ENCODE measurements at places on chromosomes 13 and 19.

- DNase-seq = peak; percentile 51
Measured at GRCh38 chr13:104436555-104436954, 1370.3 kb upstream of the SLC10A2 start.

- DNase-seq = no peak
Measured at GRCh38 chr13:113407531-113408393, 43.8 kb upstream of the GRTP1 start.

GRCh38 chr13:39766464-39767158 lies 111.1 kb downstream of the COG6 start:
- DNase-seq = no peak

DNA sequence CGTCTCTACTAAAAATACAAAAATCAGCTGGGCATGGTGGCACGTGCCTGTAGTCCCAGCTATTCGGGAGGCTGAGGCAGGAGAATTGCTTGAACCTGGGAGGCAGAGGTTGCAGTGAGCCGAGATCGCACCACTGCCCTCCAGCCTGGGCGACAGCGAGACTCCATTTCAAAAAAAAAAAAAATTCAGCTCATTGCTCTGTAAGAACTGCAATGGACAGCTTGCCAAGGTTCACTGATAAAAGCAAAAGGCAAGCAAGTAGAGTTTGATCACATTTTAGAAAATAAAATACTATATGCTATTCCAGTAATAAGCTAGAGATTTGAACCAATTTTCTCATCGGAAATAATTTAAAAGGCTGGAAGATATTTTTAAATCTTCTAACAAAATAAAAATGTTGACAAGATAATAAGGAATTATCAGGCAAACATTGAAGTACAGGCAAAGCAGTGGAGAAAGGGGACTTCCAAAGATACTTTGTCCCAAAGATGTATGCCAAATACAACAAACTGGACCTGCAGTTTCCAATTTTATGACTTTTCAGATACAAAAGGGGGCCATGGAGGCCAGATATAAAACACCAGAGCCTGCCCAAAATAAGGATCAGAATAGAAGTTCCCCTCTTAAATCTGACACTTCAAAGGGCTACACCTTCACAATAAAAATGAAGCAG lies 29.6 kb downstream of the SLC6A16 start:
- DNase-seq = no peak

- DNase-seq = no peak
Measured at GRCh38 chr13:59178344-59178743, 985.4 kb downstream of the DIAPH3 start.

GRCh38 chr19:22606954-22607652 lies 27.0 kb upstream of the ZNF492 start:
- DNase-seq = no peak

DNA sequence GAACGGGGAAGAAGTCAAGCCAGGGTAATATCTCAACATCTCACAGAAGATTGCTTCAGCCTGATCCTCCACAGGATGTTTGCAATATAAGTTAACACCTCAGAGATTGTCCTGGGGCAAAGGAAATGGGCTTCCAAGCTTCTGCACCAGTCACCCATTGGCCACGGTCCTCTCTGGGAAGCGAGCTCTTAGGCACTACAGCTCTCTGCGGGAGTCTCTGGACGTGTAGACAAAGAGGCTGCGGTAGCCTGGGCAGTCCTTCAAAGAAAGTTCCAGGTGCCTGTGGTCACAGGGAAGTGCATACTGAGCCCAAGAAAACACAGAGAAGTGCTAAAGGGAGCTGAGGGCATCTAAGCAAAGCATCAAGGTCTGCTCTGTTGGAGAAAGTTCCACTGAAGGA lies 805.7 kb downstream of the DIAPH3 start:
- DNase-seq = no peak

GRCh38 chr13:99982731-99983498 lies 1.3 kb downstream of the ZIC2 start:
- peak; percentile 84 for DNase-seq

- no peak for DNase-seq
Measured at GRCh38 chr13:50713523-50714248, 129.8 kb downstream of the DLEU7 start.

DNA sequence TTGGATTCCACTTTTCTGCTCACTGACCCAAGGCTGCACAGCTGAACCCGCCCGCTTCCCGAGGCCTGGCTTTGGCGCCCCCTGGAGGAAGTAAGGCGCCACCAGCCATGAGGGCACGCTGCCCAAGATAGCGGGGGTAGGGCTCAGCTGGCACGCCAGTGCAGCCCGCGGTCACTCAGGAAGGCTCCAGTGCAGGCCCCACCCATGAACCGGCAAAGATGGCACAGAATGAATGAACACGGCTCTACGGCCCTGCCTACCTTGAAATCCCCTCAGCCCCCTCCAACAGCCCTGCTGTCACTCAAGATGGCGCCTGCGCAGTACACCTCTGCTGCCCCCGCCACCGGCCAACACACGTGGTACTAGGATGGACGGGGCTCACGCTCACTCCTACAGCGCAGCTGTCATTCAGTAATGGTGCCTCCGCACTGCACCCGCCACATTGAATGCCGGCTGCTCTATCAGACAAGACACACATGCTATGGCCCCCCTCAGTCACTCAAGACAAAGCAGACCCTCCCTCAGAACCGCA lies 3.0 kb downstream of the PEG3 start:
- no peak for DNase-seq
